Midbrain (tissue), 1 donor: ENCODE measurements at places on chromosomes 3 and 15.

- DNase-seq = peak; percentile 74
Observed at GRCh38 chr3:24494618-24495325, at the start of gene THRB. Gene THRB, minus strand, starts transcription at chr3:24494850.

DNA sequence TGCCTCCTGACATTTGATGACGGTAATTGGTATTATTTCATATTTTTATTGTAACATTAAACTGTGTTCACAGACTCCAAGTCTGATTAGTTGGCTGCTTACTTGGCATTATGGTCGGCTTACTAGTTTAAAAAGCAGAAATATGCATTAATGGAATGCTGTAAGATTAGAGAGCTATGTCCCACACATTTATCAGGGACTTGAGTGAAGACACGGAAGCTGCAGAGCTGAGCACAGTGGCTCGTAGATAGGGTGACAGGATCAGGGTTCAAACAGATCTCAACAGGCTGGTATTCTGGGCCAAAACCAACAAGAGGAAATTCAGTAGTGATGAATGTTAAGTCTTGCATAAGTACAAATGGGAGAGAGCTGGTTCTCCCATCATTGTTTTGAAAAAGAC is 113.8 kb downstream of the ADAMTSL3 start:
- DNase-seq = no peak

- DNase-seq = no peak
Observed at GRCh38 chr3:171284308-171285075, 175.7 kb downstream of the TNIK start.

- DNase-seq = no peak
Observed at GRCh38 chr3:134253475-134254226, 3.0 kb upstream of the RYK start.

- no peak for DNase-seq
Observed at GRCh38 chr3:106711650-106712049, 665.6 kb upstream of the CCDC54 start.

DNA sequence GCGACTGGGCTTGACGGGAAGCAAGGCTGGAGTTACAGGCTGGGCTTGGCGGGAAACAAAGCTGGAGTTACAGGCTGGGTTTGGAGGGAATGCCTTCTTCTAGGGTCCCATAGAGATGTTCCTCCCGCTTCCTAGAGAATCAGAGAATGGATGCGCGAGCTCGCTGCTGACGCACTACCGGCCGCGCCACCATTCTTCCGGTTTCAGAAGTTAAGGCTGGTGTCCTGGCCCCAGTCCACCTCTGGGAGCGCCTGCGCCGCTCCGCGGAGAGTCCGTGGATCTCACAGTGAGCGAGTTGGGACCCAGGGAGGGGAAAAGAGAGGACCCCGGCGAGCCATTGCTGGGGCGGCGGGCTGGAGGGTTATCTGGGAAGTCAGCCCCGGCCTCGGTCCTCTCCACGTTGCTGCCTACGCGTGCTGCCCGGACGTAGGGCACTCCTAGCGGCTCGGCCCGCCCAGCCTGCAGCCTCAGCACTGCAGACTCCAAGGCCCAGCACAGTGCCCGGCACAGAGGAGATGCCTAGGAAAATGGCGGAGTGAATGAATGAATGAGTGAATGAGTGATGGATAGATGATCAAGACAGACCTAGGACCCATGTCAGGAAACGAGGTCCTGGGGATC is at the start of gene ZNF502:
Gene ZNF502, plus strand, starts transcription at position 206 of the 621 bp plus-strand sequence. CDS start 7,602 bp downstream, outside the sequence.
- DNase-seq = peak; percentile 90

- no peak for DNase-seq
Observed at GRCh38 chr3:129577366-129577765, 29.1 kb downstream of the PLXND1 start.

- DNase-seq = no peak
Observed at GRCh38 chr15:41337631-41338522, 5.2 kb downstream of the NUSAP1 start.

DNA sequence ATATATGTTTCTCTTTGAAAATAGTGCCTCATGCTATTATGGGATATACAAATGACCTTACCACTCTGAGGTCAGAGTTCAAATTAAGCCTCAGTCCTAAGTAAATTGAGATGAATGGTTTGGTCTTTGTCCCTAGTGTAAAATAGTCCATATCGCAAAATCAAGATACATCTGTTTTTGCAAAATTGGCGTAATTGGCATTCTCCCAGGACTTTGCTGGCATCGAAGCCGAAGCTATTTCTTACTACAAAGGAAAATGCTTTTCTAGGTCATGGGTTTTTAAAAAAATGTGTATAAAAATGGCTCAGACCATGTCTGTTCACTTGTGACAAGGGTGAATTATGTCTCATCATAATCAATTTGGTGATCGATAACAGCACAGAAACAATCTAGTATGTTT is 25.9 kb downstream of the ROBO2 start:
- DNase-seq = no peak

- no peak for DNase-seq
Observed at GRCh38 chr15:101020945-101021344, 101.8 kb downstream of the LRRK1 start.

GRCh38 chr15:58010983-58011382 is 54.5 kb downstream of the ALDH1A2 start:
- DNase-seq = no peak

GRCh38 chr3:127682561-127682960 is 9.8 kb downstream of the ABTB1 start:
- DNase-seq = no peak

DNA sequence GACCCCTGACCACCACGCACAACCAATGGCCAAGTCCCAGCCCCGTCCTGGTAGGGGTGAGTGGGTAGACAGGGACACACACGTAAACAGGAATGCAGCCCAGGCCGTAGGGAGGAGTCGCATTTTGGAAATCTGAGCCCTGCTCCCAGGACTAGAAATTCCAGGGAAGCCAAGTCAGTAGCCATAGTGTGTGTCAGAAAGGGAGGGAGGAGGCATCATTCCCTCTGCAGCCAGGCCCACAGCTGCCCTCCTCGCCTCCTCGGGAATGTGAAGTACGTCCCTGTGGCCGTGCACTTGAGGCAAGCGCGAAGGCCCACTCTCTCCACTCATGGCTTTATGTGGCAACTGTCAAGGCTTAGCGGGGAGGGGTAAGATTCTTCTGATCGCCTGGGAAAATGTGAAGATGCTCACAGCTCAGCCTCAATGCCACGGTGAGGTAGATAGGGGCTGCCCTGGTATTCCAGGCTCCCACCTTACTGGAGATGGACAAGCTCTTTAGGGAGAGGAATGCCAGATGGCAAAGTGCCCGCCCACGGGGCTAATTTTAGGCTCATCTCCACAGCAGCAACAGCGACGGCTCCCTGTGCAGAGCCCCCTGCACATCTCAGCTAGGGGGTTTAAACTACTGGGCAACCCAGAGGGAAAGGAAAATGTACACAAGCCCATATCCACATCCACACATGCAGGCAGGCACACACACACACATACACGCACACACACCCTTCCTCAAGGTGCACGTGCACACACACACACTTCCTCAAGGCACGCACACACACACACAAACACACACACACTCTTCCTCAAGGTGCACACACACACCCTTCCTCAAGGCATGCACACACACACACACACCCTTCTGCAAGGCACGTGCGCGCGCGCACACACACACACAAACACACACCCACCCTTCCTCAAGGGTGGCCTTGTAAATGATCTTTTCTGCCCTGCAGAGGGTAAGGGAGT is 65.5 kb downstream of the ADCY5 start:
- no peak for DNase-seq

- no peak for DNase-seq
Observed at GRCh38 chr15:39946862-39947261, 12.9 kb downstream of the EIF2AK4 start.

- no peak for DNase-seq
Observed at GRCh38 chr3:197216169-197216860, 82.1 kb downstream of the DLG1 start.

DNA sequence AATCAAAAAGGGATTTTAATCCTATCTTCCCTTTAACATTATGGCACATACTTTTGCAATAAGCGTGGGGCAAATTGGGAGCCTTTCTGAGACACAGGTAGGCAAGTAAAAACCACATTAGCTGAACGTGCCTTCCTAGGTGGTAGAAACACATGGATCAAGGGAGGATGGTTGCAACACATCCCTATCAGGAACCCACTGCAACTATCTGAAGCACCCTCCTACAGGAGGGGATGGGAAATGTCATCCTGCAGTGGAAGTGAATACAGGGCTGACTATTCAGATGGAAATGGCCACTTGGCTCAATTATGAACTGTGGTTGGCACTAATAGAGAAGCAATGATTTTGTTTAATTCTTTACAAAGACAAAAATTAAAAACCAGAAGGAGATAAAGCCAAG is 826.3 kb downstream of the FHIT start:
- DNase-seq = no peak

DNA sequence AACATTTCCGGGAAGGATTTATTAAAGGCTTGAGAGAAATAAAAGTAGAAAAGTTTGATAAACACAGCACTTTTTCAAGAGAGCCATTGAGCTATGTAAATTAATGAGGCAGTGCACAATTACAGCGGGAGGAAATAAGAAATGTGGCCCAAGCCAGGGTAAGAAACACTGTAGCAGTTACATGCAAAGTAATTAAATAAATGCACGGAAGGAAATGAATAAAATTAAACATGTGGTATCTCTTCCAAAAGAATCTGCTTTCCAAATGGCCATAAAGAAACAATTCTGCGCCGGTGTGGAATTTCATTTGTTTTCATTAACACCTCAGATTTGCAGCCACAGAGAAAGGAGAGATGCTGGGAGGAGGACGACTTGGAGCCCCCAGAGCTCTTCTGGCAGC is 35.3 kb downstream of the ZPLD1 start:
- DNase-seq = no peak

- no peak for DNase-seq
Observed at GRCh38 chr15:89578146-89578545, 2.9 kb downstream of the TICRR start.

DNA sequence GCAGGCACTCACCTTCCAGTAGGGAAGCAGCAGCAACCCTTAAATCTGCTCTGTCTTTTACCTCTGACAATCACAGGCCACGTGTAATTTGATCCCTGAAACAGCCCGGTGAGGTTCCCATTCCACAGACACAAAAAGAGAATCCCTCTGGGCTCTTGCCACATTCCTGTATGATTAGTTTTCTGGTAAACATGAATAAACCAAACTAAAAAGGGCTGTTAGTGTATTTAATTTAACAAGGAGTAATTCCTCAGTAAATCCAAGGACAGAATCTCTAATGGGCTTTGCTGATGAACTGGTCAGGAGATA is 186.9 kb downstream of the FAM43A start:
- no peak for DNase-seq

DNA sequence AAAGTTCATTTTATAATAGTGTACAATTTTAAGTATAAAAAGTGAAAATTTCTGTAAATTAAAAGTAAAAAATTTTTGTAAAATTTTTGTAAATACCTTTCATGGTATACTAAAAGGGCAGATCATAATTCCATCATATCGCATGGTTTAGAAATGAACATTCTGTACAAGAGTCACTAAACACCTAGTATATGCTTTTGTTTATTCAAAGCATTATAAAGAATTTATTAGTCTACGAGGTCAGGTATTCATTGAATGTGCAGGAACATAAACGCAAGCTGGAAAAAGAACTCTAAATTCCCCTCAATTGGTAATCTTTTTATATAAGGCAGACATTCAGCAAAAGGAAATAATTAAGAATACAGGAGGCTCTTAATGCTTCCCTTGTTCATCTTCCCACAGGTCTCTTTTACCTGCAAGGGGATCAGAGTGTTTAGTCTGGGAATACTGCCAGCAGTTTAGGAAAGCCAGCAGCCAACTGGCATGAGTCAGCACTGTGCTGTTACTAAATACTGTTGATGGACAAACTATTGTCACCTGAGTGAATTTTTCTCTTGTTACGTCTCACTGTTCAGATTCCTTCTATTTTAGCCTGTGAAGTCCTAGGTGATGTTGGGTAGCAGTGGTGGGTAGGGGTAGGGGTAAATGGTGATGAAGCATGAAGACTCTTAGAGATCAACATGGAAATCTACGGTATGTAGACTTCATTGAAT is 70.1 kb downstream of the UQCC5 start:
- DNase-seq = peak; percentile 13

- DNase-seq = peak; percentile 85
Observed at GRCh38 chr3:14203521-14204079, 25.0 kb downstream of the LSM3 start.

GRCh38 chr3:60268123-60268522 is 983.1 kb downstream of the FHIT start:
- DNase-seq = no peak

- DNase-seq = no peak
Observed at GRCh38 chr15:87403973-87404372, 852.6 kb downstream of the NTRK3 start.

DNA sequence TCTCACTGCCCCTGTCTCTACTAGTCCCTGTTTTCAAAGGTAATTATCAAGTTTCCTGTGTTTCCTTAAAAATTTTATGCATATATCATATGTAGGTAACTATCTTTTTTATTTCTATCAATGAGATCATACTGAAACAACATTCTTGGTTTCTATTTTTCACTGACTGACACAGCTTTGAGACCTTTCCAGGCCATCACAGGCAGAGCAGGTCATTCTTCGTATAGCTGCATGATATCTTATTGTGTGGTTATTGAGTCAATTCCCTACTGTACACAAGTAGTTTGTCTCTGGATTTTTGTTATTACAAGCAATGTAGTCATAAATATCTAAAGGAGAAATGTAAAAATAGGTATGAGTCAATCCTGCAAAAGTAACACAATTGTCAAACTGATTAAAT is 169.6 kb downstream of the CFAP20DC start:
- DNase-seq = no peak

GRCh38 chr3:46112296-46112695 is 85.0 kb upstream of the XCR1 start:
- DNase-seq = no peak

DNA sequence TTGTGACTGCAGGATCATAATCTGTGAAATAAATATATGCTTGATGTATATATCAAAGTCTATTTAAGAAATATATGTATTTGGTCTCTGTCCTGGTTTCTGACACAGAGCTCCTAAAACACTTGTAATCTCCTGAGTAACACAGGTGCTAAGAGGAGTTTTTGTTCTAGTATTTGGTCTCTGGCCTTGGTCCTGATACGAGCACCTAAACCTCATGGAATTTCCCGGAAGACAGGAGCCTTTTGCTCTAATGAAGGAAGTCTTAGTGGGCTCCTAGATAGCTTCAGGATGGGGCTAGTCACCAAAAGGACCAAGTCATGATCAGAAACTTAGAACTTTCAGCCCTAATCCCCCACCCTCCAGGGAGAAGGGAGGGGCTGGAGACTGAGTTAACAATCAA is 19.2 kb upstream of the MUSTN1 start:
- DNase-seq = no peak

DNA sequence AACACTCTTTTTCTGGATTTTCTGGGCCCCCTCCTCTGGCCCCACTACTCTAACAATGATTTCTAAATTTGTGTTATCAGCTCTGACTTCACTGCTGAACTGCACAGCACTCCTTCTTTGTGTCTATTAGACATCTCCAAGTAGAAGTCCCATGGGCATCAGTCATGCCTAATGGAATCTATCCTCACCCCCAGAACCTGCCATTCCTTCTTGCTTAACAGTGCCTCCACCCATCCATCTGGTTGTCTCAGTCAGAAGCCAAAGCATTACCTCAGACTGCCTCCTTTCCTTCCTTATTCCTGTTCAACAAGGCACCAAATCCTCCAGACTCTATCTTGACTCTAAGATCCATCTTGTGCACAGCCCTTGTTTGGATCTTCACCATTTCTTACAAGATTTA is 36.2 kb downstream of the SSR3 start:
- DNase-seq = no peak

- no peak for DNase-seq
Observed at GRCh38 chr3:30435861-30436331, 170.5 kb upstream of the TGFBR2 start.

GRCh38 chr15:73482166-73482565 is 39.2 kb downstream of the REC114 start:
- no peak for DNase-seq

GRCh38 chr15:47409038-47409437 is 308.3 kb upstream of the SEMA6D start:
- peak; percentile 3 for DNase-seq
